ENCODE measurements at places on chromosomes 1 and 21. TPM values are rescaled to one million over a fixed set of nuclear protein-coding genes. Genes with fewer than 3 reads are reported as not detected.

The NOS1AP gene
- 5.9 TPM for total RNA-seq

DNA sequence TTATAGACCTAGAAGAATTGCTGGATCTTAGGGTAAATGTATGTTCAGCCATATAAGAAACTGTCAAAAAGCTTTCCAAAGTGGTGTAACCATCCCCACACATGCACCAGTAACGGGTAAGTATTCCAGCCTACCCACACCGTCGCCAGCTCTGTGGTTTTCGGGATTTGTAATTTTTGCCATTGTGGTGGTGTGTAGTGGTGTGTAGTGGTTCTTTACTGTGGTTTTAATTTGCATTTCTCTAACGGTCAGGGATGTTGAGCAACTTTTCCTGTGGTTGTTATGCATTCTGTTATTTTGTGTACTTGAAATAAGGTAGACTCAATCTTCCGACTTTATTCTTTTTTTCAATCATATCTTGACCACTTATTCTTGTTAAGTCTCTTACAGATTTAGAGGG is 342.4 kb upstream of the AJAP1 start:
- H3K36me3 ChIP-seq, result no peaks in the 10 kb centered on the region
- no peak overlapping the region for H3K4me3 ChIP-seq
- H3K4me1 ChIP-seq, result no peaks in the 10 kb centered on the region
- no peak overlapping the region for H3K27ac ChIP-seq
- no peaks in the 10 kb centered on the region for H3K27me3 ChIP-seq

GRCh38 chr1:202565890-202566602 is 144.2 kb downstream of the SYT2 start:
- no peaks in the 10 kb centered on the region for H3K27me3 ChIP-seq
- DNase-seq, result no peak
- no peak overlapping the region for H3K27ac ChIP-seq
- H3K4me3 ChIP-seq, result no peak overlapping the region
- peaks cover 54% of the 10 kb centered on the region for H3K4me1 ChIP-seq

DNA sequence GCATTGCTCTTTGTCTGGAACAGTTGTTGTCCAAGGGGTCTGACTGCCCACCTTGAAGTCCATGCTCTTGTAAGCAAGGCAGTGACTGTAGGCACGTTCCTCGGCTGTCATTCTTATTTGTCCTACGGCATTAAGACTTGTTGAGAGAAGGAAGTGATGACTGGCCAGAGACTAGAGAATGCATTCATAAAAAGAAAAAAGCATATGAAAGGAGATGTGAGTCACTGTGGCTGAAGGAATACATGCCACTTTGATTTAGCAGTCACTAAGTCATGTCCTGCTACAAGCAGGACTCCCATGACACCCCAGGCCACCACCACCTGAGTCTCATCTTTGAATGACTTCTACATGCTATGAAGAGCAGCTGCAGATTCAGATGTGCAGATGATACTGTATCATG is 50.5 kb downstream of the CNN3 start:
- no peak for DNase-seq
- H3K36me3 ChIP-seq, result no peaks in the 10 kb centered on the region
- no peak overlapping the region for H3K27ac ChIP-seq
- H3K4me1 ChIP-seq, result peaks cover 7% of the 10 kb centered on the region
- no peak overlapping the region for H3K4me3 ChIP-seq

The FCRL6 gene
- total RNA-seq, result 0.11 TPM

GRCh38 chr1:90175490-90176167 is 180.7 kb downstream of the ZNF326 start:
- no peaks in the 10 kb centered on the region for H3K36me3 ChIP-seq
- no peaks in the 10 kb centered on the region for H3K4me1 ChIP-seq
- no peak overlapping the region for H3K4me3 ChIP-seq
- DNase-seq, result no peak
- no peaks in the 10 kb centered on the region for H3K27me3 ChIP-seq

DNA sequence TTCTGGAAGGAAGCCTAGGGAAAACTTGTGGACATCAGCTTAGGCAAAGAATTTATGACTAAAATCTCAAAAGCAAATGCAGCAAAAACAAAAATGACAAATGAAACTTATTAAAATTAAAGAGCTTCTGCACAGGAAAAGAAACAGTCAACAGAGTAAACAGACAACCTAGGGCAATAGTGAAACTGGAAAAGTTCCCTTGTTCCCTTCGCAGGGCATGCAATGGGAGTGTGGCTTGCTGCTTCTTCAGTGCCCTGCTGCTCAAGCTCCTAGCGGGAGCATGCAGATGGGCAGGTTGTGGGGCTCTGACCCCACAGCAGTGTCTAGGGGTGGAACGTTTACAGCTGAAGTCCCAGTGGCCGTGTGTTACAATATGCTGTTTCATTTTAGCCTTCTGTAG is 1797.4 kb downstream of the NCAM2 start:
- H3K4me3 ChIP-seq, result no peak overlapping the region
- H3K27me3 ChIP-seq, result no peaks in the 10 kb centered on the region
- no peak for DNase-seq
- H3K36me3 ChIP-seq, result no peaks in the 10 kb centered on the region
- no peaks in the 10 kb centered on the region for H3K4me1 ChIP-seq

- no peak for DNase-seq
- no peaks in the 10 kb centered on the region for H3K4me1 ChIP-seq
- no peak overlapping the region for H3K27ac ChIP-seq
- H3K27me3 ChIP-seq, result no peaks in the 10 kb centered on the region
These were observed 12.9 kb upstream of the KPNA6 start for GRCh38 chr1:32094746-32095521.

All from adrenal gland (tissue), 19 donors.